A549 treated with CORT108297 at 1 μM for 4 hours (cell line): ENCODE measurements at places on chromosomes 13 and 19. TPM values are rescaled to one million over a fixed set of nuclear protein-coding genes. Genes with fewer than 3 reads are reported as not detected.

The ACP7 gene
- 0.12 to 0.22 TPM (median 0.14 TPM) in 5 replicates for total RNA-seq

The FLT1 gene
- 0.01 to 0.04 TPM in 2 of 5 replicates, not detected in the others for total RNA-seq

The RASIP1 gene
- 0.32 to 0.65 TPM (median 0.57 TPM) in 5 replicates for total RNA-seq

The LAIR2 gene
- not detected in 5 replicates for total RNA-seq

The ZC3H13 gene
- total RNA-seq = 9.8 to 18.4 TPM (median 14.9 TPM) in 5 replicates

The COX6B2 gene
- total RNA-seq = 0.58 to 1.4 TPM (median 1.2 TPM) in 5 replicates

The TSHZ3 gene
- total RNA-seq = 2.2 to 3.7 TPM (median 3.1 TPM) in 5 replicates

The ZNF578 gene
- not detected in 5 replicates for total RNA-seq

The LILRB2 gene
- 0.05 to 0.13 TPM (median 0.09 TPM) in 3 of 5 replicates, not detected in the others for total RNA-seq

The GRIK5 gene
- 0.38 to 0.72 TPM (median 0.58 TPM) in 5 replicates for total RNA-seq

The MAMSTR gene
- total RNA-seq = 0.47 to 0.76 TPM (median 0.61 TPM) in 5 replicates

The KLHL26 gene
- total RNA-seq = 2.2 to 4.2 TPM (median 3.3 TPM) in 5 replicates
